ENCODE measurements at places on chromosomes 3 and 15.

- DNase-seq = no peak
Observed at GRCh38 chr15:25727116-25727515, 136.0 kb downstream of the ATP10A start.

DNA sequence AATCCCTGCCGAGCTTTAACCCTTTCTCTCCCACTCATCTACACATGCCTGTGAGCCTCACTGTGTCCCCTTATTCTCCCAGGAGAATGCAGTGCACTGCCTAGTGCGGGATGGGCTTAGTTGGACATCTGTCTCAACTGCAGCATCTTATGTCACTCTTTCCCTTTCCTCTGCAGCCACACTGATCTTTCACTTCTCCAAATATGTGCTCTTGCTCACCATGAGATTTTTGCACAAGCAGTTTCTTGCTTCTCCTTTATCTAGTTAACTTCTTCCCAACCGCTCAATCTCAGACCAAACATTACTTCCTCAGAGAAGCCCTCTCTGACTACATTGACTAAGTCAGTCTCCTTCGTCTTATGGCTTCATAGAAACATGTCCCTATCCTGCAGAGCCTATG lies 292.3 kb downstream of the KBTBD8 start:
- DNase-seq = no peak

GRCh38 chr15:92332125-92332899 lies 61.4 kb upstream of the ST8SIA2 start:
- DNase-seq = no peak

DNA sequence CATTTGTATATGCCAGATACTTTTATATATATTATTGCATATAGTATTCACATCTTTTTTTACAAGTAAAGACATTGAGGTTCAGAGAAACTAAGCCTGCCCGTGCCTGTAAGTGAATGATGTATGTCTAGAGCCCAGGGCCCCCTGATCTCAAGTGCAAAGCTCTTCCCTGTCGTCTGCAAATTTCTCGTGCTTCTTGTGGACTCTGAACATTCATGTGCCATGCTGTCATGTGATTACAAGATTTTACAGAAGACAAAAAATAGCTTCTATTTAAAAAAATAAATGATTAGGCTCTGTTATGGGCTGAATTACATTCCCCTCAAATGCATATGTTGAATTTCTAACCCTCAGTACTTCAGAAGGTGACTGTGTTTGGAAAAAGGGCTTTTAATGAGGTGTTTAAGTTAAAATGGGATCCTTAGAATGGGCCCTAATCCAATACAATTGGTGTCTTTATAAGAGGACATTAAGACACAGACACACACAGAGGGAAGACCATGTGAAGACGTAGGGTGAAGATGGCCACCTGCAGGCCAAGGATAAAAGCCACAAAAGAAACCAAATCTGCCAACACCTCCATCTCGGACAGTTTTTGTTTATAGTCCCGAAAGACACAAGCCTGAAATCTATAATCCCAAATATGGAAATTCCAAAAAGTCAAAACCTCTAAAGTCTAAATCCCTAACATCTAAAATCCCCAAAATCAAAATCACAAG lies 3.9 kb upstream of the MASP1 start:
- no peak for DNase-seq

GRCh38 chr3:9778143-9779074 lies 8.7 kb upstream of the CAMK1 start:
- no peak for DNase-seq
